ENCODE measurements at places on chromosomes 7 and 10. TPM values are rescaled to one million over a fixed set of nuclear protein-coding genes. Genes with fewer than 3 reads are reported as not detected.

CYP2C9 gene
- total RNA-seq, result not detected

DNA sequence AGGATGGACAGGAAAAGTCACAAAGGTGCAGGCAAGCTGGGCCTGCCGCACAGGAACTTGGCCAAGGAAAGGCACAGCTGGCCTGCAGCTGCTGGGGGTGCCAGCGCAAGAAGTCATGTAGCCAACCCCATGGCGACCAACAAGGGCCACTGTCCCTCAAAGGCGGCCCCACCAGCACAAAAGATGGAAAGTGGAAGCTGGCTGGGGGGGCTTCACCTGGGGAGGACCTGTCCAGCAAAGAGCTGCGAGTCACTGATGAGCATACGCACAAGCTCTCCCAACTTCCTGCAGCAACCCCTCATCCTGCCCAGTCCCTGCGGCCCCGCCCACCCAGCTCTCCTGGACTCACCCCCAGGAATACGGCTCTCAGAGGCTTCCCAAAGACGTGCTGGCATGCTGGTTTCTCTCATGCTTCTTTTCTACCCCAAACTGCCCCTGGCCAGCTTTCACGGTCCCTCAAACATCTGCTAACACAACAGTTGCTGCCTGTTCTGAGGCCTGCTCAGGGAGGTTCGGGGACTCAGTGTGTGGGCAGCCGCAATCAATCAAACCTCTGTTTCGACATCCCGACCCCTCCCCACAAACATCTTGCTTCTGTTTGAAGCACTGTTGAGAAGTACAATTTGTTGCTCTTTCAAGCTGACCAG, 67.6 kb downstream of the FAM53B start:
- DNase-seq, result no peak

GRCh38 chr10:66981361-66982052, 55.7 kb downstream of the LRRTM3 start:
- no peak for DNase-seq

ELMO1 gene
- total RNA-seq, result 42.9 TPM

SCART1 gene
- total RNA-seq, result 1.3 TPM

GRCh38 chr7:116111475-116111874, 80.9 kb upstream of the TFEC start:
- DNase-seq, result no peak

DNA sequence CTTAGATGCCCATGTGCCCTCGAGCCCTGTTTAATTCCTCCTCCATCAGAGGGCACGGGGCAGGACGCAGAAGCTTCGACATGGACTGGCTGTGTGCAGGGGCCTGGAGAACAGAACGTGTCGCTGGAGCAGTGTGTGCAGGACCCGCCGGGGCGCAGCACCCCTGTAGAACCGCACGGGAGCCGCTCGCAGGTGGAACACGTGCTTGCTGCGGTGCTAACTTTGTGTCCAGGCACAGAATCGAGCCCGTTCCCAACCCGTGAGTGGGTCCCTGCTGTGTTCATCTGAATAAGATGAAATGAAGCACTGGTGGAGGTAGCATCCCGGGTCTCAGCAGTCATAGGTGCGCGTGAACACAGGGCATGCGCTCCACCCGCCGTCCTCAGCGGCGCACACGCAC, 116.9 kb downstream of the WDR37 start:
- DNase-seq, result peak; percentile 58

CYP3A4 gene
- total RNA-seq, result not detected

NOLC1 gene
- 50.0 TPM for total RNA-seq

GRCh38 chr7:22469371-22470143, 30.4 kb downstream of the STEAP1B start:
- no peak for DNase-seq

EVX1 gene
- total RNA-seq, result not detected

CELF2 gene
- total RNA-seq, result 48.9 TPM

PIK3AP1 gene
- total RNA-seq, result 9.7 TPM

DNA sequence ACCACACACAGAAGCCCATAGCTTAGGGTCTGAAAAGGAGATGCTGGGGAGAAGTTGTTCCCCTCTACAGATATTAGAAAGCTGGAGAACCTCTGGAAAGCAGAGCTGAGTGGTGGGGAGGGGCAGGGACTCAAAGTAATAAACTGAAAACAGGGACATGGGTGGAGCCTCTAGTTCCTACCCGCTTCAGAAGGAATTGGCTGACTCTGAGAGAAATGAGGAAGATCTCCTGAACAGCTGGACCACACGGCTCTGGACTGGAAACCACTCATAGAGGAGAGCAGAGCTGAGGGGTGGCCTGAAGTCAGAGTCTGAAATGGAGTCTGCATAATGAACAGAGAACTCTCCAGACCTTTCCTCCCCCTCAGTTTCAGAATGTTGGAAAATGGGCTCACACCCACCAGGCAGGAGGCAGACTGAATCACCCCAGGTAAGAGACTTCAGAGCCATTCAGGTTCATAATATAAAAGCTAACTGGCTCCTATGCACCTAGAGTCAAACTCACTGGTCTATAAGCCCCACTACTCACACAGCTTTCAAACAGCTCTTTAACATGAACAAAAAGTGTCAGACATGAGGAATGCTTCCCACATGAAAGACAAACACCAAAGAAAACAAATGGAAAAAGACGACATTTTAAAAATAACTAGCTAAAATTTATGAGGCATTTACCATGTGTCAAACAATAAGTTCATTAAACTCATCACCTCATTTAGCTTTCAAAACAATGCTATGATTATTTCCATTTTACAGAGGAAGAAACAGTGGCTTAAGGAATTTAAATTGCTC, 68.1 kb downstream of the RNF216 start:
- no peak for DNase-seq

TRPV5 gene
- total RNA-seq, result not detected

- DNase-seq, result no peak
These were observed 35.2 kb upstream of the ASAH2 start for GRCh38 chr10:50286517-50286916.

- no peak for DNase-seq
These were observed 27.1 kb downstream of the COPG2 start for GRCh38 chr7:130641497-130641896.

DNA sequence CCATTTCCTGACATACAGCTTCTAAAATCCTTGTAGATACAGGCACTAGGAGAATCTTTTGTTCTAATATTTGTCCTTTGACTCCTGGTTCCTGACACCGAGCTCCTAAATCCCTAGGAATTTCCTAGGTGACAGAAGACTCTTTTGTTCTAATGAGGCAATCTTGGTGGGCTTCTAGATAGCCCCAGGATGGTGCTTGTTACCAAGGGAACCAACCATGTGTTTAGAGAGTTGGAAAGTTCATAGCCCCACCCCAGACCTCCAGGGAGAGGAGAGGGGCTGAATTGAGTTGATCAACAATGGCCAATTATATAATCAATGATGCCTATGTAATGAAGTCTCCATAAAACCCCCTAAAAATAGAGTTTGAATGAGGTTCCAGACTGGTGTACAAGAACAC, 145.1 kb downstream of the JMJD1C start:
- no peak for DNase-seq

DNA sequence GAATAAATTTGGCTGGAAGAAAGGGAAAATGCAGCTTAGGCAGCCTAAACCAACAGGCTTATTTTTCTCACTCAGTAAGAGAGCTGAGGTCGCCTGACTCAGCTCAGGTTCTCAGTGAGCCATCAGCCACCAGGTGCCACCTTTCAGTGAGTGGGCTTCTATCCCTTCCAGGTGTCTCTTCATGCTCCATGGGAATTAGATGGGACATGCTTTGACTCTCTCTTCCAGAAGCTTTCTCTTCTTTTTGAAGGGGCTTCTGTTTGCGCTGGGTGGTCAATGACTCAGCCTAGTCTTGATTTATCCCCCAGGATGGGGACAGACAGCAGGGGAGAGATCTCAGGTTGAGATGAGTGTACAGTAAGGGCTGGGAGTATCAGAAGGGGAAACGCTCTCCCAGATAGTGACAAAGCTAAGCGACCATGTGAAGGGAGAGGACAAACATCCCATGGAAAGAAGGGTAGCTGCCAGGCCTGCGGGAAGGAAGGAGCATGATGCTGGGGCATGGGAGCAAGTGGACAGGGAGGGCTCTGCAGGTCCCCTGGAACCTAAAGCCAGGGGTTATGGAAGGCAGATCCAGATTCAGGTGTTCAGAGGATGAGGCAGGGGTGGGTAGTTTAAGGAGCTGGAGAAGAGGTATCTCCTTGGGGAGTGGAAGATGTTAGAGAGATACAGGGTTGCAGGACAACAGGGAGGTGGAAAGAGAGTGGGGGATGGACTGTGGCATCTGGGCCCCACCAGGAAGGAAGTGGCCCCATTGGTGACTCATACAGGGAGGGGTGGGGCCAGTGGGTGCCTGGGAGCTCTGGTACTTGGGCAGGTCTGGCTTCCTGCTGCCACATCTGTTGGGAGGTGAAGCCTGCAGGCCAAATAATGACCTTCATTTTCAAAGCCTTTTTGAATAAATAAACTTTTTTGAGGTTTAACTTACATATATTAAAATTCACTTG, 32.5 kb downstream of the OGDH start:
- DNase-seq, result peak; percentile 79

AZGP1 gene
- total RNA-seq, result 17.1 TPM

- DNase-seq, result no peak
These were observed 2.9 kb downstream of the PCBD1 start for GRCh38 chr10:70885481-70885880.

DNA sequence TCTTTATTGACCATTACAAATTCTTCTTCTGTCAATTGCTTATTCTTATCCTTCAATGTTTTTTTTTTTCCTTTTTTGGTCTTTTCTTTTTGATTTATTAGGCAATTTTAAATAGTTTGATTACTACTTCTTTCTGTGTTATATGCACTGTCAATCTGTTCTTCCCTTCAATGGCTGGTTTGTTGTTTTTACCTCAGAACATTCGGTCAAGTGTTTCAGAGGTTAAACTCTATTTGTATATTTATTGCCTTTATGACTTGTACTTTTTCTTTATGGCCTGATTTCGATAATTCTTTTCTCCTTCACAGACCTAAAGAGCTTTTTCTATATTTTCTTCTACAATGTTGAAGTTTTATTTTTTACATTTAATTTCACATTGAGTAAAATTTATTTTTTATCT, 171.5 kb upstream of the AKR1E2 start:
- DNase-seq, result no peak

DNA sequence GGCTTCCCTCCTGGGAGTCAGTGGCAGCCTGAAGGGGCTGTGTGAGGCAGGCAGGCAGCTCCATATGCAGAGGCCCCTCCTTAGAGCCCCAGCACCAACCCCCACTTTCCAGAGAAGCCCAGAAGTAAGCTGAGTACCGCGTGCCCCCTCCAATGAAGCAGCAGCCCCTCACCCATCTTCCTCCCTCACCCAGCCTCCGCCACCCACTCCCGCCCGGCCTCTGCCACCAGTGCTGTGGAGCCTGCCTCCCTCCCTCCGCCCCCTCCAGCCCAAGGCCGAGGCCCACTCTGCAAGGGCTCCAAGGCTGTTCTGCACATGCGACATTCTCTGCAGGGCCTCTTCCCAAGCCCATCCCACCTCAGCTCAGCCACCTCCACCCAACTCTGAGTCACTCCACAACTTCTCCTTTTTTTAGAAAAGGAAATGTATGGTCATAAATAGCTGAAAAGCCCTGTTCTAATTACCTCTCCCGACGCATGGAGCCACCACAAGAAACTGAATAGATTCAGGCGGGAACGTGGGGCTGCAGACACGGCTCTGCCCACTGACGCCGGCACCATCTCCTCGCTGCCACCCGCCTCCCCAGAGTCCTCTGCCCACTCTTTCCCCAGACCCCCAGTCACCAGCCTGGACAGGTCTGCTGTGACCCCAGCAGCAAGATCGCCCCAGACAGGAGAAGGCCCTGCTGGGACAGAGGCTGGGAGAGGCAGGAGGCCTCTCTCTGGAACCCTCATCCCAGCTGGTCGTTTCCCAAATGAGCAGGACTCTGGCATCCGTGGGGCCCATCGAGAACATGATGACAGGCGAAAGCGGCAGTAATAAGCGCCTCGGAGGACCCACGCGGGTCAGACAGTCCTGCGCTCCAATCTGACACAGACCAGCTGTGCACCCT, 213.9 kb downstream of the MAD1L1 start:
- peak; percentile 71 for DNase-seq

GRCh38 chr7:143240291-143241168, 18.7 kb downstream of the TAS2R40 start:
- DNase-seq, result peak; percentile 77

- peak; percentile 63 for DNase-seq
These were observed 111.5 kb upstream of the ANLN start for GRCh38 chr7:36278069-36278619.
